Mammary microvascular endothelial cell (primary cell): ENCODE measurements at places on chromosomes 3 and 15. TPM values are rescaled to one million over a fixed set of nuclear protein-coding genes. Genes with fewer than 3 reads are reported as not detected.

The CACNA2D2 gene
- total RNA-seq, result 0.05 TPM in 1 of 2 replicates, not detected in the other

The IMPG2 gene
- total RNA-seq, result under 0.01 and 0.07 TPM in 2 replicates

The LRRN1 gene
- total RNA-seq, result not detected in 2 replicates

The ILDR1 gene
- total RNA-seq, result not detected in 2 replicates

The HEMK1 gene
- total RNA-seq, result 8.0 and 9.3 TPM in 2 replicates

The RBSN gene
- 12.9 and 15.2 TPM in 2 replicates for total RNA-seq

The VIPR1 gene
- not detected in 2 replicates for total RNA-seq

The PIGZ gene
- total RNA-seq, result 2.5 and 4.6 TPM in 2 replicates

The LMOD3 gene
- not detected in 2 replicates for total RNA-seq

The PLSCR2 gene
- total RNA-seq, result not detected in 2 replicates

The B3GALNT1 gene
- total RNA-seq, result 32.4 and 37.6 TPM in 2 replicates

The FBXL2 gene
- total RNA-seq, result 17.6 and 18.1 TPM in 2 replicates

The CKMT1A gene
- not detected in 2 replicates for total RNA-seq

The OCA2 gene
- not detected in 2 replicates for total RNA-seq

The SH3BP5 gene
- total RNA-seq, result 50.7 and 51.1 TPM in 2 replicates

The TRIM42 gene
- total RNA-seq, result not detected in 2 replicates

The PPP2R3A gene
- 5.5 and 5.9 TPM in 2 replicates for total RNA-seq

The SHF gene
- total RNA-seq, result 0.64 TPM in 1 of 2 replicates, not detected in the other

The FOXL2NB gene
- not detected in 2 replicates for total RNA-seq

The ISLR2 gene
- 0.13 TPM in 1 of 2 replicates, not detected in the other for total RNA-seq

The LRRIQ4 gene
- not detected in 2 replicates for total RNA-seq

The TRPM1 gene
- under 0.01 and 0.60 TPM in 2 replicates for total RNA-seq

The SEMA3B gene
- total RNA-seq, result 0.05 TPM in 1 of 2 replicates, not detected in the other

The MME gene
- total RNA-seq, result 3.8 and 5.6 TPM in 2 replicates

The MCTP2 gene
- 0.54 and 0.67 TPM in 2 replicates for total RNA-seq

The C3orf52 gene
- 2.1 and 4.0 TPM in 2 replicates for total RNA-seq

The BCL2A1 gene
- total RNA-seq, result 0.13 and 0.89 TPM in 2 replicates
